ENCODE measurements at places on chromosomes 4 and X.

GRCh38 chr4:2598511-2599303 lies 62.3 kb downstream of the FAM193A start:
- no peak for DNase-seq

DNA sequence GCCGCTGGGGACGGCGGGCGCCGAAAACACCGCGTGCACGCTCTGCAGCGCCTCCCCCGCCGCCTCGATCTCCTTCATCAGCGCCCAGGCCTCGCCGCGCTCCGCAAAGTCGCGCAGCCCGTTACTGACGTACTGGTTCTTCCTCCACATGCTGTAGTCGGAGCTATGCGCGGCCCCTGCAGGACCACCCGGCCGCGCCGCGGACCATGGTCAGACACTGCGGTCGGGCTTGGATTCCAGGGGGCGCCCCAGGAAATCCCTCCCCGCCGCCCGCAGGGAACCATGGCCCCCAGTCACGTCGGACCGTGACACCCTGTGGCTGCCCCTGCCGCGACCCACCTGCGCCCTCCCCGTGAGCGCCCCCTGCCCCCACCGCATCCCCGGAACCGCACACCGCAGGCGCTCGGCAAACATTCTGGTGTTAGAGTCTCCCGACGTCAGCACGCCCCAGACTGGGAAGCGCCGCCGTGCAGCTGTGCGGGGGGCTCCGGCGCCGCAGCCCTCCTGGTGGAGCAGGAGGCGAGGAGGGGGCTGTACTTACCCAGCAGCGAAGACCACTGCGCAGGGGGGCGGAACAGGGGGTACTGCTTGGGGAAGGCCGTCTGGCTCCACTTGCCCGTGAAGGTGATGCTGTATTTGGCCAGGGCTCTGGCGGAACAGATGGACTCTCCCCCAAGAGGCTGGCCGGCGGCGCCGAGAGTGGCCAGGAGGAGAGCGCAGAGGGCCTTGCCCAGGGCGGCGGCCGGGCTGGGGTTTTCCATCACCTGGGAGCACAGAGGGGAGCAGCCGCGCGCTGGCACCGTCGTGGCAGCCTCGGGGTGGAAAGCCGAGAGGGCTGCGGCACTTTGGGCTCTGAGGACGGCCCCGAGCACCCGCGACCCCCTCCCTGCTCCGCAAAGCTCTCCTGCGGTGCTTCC lies 814 bp downstream of the SPON2 start:
- DNase-seq: no peak

- DNase-seq: no peak
Measured at GRCh38 chr4:6781561-6781960, 966 bp upstream of the KIAA0232 start.

DNA sequence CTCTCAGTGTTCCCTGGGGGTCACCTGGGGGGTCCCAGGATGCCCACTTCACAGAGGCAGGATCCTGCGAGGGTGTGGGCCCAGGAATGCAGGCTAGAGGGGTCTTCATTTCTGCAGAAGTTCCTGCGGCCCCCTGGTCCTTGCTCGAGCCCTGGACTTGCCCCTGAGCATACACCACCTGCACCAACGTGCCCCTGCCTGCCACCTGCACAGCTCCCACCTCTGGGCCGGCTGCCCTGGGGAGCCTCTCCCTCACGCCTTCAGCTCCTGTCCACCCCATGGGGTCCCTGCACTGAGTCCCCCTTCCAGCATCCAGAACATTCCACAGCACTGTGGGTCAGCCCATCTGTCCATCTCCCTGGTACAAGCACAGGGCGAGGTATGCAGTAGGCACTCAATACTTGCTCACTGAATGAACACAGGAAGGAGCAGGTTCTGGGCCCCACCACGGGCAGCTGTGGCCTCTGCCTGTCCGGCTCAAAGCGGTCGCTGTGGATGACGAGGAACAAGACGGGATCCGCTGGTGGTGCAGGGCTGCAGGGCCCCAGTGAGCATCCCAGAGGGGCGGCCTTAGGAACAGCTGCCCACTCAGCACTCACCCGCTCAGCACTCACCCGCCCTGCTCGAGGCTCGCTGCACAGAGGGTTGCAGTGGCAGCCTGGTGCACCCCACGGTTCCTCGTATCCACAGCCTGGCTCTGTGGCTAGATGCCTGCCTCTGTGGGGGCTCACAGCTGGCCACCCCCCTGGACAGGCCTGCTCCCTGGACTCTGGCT lies 70.5 kb upstream of the MXD4 start:
- DNase-seq: no peak

GRCh38 chr4:163610648-163611047 lies 116.2 kb downstream of the TMA16 start:
- DNase-seq: no peak

- DNase-seq: no peak
Measured at GRCh38 chr4:5166377-5166776, 115.1 kb downstream of the STK32B start.

DNA sequence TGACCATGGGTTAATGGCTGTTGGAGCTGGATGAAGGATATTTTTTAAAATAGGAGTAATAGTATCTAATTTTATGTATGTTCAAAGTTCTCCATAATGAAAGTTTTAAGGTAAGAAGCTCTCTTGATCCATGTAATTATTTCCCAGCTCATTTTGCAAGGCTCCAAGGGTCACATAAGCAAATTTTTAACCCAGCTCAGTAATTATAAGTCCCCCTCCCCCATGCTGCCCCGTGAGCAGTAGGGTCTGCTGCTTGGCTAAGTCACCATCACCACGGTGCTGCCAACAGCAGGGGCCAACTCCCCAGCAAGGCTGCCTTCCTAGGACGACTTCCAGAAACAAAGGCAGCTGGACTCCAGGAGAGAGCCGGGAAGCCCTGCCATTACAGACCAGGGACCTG lies 340.0 kb downstream of the FBXW7 start:
- DNase-seq: no peak

DNA sequence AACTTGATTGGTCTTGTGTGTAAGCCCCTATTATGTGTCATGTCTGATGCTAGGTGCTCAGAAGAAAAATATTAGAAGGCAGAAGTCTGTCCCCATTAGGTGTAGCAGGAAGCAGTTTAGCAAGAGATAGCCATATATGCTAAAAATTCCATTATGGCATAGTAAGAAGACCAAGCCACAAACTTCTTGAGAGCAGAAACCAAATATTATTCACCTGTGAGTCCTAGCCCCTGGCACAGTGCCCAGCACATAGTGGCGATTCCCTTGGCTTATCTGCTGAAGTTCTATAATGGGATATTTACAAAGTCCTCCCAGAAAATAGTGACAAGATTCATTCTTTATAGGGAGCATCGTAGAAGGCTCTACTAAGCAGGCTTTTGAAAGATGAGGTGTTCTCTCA lies 174.4 kb downstream of the RAB28 start:
- DNase-seq: no peak

GRCh38 chrX:6505960-6506359 lies 29.0 kb downstream of the VCX3A start:
- no peak for DNase-seq

- no peak for DNase-seq
Measured at GRCh38 chr4:83065266-83065665, 30.3 kb downstream of the COPS4 start.

GRCh38 chr4:71006203-71006907 lies 12.9 kb downstream of the DCK start:
- DNase-seq: no peak

DNA sequence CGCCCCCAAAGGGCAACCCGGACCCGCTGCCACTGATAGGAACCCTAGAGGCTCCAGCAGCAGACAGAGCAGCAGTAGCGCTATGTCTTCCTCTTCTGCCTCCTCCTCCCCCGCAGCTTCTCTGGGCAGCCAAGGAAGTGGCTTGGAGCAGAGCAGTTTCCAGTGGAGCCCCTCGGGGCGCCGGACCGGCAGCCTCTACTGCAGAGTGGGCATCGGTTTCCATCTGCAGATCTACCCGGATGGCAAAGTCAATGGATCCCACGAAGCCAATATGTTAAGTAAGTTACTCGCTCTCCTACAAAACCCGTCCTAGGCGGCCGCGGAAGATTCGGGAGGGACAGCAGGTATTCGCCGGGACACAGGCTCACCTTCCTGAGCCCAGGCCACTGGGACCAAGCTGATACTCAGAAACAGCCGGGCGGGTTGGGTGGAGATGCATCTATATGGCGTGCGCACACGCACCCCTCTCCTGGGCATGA lies 477 bp downstream of the FGF5 start:
- peak; percentile 11 for DNase-seq

GRCh38 chr4:15498356-15498755 lies 28.7 kb downstream of the CC2D2A start:
- DNase-seq: no peak

DNA sequence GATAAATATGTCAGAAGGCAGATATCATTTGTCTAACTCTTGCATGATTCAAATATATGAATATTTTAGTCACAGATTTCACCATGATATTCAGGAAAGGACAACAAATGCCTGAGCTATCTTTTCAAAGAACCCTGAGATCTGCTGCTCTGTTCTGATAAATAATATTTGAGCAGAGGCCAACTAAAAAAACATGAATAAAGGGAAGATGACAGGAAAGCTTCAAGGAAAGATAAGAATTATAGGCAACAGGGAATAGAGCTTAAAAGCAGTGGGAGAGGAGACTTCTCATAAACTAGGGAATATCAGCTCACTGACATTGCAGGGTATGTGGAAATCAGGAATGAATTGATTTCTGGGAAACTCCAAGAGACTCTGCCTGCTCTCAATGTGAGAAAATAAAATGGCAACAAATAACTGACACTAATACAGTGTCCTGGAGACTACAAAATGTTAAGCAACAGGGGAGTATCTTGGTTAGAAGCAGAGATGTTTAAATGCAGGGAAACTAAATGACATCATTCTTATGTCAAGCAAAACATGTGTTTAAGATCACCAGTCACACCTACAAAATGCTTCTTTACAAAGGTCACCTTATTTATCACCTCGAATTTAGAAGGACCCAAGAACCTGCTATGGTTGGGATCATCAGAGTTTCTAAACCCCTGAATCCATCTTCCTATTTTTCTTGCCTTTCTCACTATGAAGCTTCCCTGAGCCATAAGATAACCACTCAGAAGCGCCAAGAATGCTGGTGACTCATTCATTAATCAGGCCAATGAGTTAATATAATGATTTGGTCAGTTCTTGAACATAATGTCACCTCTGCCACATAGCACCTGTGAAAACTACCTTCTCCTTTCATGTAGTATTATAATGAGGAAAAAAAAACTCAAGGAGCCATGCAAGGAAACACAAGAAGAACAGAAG lies 78.1 kb downstream of the NDST3 start:
- no peak for DNase-seq

DNA sequence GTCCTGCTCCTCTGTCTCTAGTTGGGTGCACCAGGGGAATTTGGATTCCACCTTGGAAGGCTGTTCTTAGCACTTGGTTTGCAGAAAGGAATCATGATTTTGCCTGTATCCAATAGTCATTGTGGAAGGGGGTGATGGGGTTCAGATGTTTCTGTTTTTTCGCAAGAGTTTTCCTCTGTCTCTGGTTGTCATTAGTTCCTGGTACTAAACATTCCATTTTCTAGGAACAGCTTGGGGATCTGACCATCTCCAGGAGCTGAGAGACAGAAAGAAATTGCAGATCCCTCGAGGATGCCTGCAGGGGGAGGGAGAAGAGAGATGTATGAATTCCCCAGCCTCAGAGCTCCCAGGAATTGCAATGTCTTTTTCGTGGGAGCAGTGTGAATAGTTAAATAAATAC lies 70.9 kb downstream of the CYTL1 start:
- DNase-seq: no peak

DNA sequence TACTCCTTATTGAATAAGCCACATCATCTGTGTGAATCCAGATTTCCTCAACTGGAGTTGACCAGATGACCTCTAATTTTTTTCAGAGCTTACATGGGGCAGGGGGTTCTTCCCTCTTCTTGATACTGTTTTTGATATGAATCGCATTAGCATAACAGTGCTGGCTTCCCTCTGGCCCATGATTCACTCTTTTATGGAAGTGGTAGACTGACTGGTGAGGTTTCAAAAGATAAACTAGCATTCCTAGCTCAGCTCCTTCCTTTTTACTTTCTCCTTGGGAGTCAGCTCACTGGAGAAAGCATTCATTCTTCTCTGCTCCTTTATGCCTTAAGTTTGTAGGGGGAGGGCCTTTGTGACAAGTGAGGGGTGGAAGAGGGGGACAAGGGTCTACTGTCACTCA lies 161.0 kb upstream of the FGF13 start:
- no peak for DNase-seq

GRCh38 chr4:38157592-38157991 lies 197.4 kb downstream of the PTTG2 start:
- DNase-seq: no peak

GRCh38 chr4:123446865-123447474 lies 50.4 kb downstream of the SPRY1 start:
- peak; percentile 35 for DNase-seq

DNA sequence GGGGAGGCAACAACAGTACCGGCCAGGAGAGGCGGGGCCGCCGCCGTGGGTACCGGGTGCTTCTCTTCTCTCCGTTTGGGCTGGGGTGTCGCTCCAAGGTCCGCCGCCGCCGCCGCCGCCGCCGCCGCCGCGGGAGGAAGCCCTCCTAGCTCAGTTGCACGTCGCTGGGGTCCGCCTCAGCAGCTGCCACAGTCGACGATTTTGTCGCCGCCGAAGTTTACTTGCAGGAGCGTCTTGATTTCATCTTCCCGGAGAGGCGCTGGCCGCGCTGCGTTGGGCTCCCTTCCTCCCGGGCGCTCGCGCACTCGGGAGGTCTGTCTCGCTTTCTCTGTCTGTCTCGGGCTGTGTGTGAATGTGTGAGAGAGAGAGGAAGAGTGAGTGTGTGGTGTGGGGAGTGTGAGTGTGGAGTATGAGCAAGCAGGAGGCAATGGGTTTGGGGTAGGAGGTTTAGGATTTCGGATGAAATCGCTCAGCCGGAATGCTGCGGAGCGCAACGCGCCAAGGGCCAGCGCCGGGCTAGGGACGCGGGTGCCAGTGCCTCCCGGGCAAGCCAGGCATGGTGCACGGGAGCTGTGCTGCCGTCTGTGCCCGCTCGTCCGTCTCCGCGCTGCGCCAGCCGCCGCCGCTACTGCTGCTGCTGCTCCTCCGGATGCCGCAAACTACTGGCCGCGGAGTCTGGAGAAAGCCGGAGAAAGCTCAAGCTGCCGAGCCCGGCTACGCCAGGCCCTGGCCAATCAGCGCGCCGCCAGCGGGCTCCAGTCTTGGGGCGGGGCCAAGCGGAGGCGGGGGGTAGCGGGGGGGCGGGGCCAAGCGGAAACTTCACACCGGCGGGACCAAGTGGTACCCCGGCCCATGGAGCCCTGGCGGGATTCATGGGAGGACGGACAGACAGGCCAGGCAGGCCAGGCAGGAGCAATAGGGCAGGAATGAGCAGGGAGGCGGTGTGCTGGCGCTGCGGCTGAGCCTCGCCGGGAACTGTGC lies at the start of gene PCDH19:
PCDH19 (minus strand) TSS at position 664 of the 981 bp plus-strand sequence. CDS start 1,676 bp downstream, outside the sequence.
- DNase-seq: peak; percentile 60

GRCh38 chrX:45907786-45908185 lies 637.4 kb downstream of the ZNF674 start:
- no peak for DNase-seq

- no peak for DNase-seq
Measured at GRCh38 chrX:78957768-78958130, 12.6 kb downstream of the P2RY10 start.
